ENCODE measurements at places on chromosomes 7 and 10.

GRCh38 chr7:26670290-26670689, 194.1 kb downstream of the SKAP2 start:
- DNase-seq, result no peak

DNA sequence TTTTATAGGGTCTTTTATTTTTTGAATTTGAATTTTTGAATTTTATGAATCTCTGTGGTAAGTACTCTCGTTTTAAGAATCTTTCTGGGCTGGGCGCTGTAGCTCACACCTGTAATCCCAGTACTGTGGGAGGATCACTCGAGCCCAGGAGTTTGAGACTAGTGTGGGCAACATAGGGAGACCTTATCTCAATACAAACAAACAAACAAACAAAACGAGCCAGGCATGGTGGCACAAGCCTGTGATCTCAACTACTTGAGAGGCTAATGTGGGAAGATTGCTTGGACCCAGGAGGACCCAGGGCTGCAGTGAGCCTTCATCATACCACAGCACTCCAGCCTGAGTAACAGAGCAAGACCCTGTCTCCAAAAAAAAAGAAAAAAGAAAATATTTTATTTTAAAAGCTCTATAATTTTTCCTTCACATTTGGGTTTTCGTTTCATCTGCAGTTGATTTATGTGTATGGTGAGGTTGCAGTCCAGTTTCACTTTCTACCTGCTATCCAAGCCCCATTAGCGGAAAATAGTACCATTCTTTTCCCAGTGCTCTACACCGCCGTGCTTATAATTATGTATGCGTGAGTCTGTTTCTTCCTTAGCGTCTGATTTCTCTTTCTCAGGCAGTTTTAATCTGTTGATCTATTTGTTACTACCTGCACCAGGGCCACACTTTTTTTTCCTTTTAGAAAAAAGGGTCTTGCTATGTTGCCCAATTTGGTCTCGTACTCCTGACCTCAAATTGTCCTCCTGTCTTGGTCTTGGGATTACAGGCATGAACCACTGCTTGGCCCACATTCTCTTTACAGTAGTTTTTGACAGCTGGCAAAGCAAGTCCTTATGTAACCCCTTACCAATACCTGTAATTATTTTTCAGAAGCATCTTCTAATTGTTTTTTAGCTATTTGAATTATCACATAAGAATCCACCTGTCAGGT, 21.7 kb downstream of the TRIM24 start:
- no peak for DNase-seq

GRCh38 chr10:73773152-73773879, 8.5 kb upstream of the CHCHD1 start:
- DNase-seq, result no peak

DNA sequence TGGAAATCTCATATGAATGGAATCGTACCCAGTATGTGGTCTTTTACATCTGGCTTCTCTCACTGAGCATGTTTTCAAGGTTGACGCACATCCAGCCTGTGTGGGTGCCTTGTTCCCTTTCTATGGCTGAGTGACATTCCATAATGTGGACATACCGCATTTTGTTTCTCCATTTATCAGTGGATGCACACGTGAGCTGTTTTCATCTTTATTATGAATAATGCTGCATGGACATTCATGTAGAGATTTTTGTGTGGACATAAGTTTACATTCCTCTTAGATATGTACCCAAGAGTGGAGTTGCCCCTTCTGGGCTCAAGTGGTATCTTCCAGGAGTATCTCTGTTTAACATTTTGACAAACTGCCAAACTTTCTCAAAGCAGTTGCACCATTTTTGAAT, 1.3 kb upstream of the SCART1 start:
- DNase-seq, result no peak

- DNase-seq, result peak; percentile 86
These were observed 36.2 kb upstream of the GTF2IRD1 start for GRCh38 chr7:74417419-74417971.

DNA sequence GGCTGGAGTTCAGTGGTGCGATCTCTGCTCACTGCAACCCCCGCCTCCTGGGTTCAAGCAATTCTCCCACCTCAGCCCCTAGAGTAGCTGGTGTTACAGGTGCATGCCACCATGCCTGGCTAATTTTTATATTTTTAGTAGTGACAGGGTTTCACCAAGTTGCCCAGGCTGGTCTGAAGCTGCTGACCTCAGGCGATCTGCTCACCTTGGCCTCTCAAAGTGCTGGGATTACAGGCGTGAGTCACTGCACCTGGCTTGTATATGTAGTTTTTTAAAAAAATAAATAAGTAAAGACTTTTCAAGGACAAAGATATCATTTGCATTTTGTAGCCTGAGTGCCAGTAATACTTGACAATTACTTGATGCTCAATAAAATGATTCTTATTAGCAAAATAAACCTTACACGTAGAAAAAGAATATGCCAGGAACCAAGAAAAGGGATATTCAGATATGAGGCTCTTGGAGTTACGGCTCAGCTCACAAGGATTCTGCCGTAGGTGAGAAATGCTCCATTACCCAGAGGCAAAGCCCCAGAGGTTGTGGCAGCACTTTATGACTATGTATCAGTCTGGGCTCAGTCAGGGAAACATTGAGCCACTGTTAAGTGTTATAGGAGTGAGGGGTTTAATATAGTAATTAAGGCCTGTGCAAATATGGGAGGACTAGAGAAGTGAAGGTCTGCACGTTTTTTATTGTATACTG, 98.5 kb downstream of the TPST1 start:
- DNase-seq, result no peak

GRCh38 chr7:158000160-158000559, 587.5 kb downstream of the PTPRN2 start:
- DNase-seq, result no peak

DNA sequence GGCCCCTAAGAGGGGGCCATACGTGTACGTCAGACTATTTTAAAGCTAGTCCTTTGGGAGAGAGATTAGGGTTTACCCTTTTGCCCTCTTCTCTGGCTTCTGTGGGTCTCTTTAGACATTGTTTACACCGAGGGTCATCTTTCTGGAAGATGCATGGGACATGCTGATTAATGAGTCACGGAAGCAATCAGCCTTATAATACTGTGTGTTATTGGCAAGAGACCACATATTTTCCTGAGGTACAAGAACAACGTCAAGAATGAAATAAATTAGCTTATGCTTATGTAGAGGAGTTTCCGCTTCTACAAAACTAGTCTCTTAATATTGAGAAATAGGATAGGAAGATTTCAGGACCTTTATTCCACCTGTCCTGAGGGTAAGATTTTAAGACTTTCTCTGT, 327.7 kb downstream of the BBS9 start:
- DNase-seq, result no peak

DNA sequence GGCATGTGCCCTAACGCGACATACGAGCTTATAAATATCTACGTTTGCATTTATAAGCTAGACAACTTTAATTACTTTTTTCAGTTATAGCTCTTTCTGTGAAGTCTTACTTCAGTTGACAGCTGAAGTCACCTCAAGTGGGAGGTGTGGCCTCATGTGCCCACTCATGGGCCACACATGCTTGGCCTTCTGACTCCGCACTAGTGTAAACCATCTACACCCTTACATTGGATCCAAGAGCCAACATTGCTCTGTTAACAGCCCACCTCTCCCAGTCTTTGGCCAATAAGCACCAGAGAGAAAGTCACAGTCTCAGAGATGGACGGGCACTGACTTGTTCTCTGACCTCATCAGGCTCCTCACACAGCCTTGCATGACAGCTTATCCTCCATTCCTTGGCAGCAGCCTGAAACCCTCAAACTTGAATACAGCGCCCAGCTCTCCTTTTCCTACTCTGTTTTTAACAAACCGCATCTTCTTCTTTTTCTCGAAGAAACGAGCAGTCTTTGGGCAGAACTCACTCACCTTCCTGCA, 70.9 kb upstream of the AMPH start:
- no peak for DNase-seq

DNA sequence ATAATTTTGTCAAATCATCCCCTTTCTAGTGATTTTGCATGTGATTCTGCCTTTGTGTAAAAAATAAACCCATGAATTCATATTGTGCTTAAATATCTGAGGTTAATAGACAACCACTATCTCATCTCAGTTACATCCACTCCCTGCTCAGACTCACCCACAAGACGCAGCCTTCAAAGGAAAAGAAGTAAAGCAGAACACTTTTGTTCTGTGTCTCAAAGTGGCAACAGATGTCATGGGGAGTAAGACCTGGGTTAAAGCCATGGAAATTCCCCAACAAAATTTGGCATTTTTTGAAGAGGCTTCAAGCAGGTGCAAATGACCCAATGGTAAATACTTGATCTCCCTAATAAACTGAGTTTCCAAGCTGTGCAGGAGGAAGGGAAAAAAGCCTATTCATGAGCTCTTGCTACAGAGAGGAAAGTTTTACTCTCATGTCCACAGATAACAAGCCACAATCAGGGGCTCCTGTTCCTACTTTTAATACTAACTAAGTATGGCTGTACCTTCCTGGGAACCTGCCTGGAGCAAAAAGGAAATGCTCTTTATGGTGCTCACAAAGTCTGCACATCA, 4.7 kb downstream of the CYP3A7 start:
- DNase-seq, result no peak

- DNase-seq, result no peak
These were observed 1.8 kb downstream of the GDF10 start for GRCh38 chr10:47301833-47302232.

DNA sequence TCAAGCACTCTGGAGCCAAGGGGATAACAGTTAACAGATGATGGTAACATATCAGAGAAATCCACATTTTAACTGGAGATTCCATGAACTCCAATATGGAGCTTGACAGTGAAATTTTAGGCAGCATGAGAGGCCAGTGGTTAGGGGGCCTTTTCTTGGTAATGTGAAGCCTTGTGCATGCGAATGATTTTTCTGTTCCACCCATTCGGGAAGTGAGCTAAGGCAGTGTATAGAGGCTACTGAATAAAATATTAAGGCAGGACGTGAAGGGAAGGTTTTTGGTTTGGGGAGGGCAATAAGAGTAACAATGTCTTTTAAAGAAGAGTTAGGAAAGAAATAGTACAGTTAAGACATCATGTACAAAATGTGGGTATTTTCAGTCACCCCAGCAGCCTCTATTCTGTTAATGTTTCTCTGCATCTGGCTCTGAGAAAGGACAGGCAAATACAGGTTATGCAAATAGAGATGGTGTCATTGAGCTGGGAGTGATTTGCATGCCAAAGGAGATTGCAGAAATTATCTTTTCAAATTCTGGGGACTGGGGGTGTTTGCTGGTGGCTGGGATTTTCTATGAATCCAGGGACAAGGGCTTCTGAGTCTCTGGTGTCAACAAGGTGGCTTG, 6.8 kb upstream of the TAS2R60 start:
- DNase-seq, result no peak

DNA sequence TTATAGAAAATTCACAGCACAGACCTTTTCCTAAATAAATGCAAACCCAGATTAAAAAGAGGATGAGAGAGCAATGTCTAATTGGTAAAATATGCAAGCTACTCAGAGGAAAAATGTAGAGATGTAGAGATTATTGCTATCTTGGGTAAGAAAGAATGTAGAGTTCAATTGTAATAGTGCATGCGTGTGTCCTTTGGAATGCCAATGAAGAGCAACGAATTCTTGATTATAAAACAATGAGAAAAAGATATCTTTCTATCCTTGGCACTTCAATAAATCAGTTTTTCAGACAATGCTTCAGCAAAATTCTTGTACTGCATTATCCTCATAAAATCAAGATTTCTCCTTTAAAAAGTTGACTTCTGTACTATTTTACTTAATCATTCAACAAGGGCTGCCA, 50.9 kb downstream of the SEMA3D start:
- DNase-seq, result peak; percentile 62

DNA sequence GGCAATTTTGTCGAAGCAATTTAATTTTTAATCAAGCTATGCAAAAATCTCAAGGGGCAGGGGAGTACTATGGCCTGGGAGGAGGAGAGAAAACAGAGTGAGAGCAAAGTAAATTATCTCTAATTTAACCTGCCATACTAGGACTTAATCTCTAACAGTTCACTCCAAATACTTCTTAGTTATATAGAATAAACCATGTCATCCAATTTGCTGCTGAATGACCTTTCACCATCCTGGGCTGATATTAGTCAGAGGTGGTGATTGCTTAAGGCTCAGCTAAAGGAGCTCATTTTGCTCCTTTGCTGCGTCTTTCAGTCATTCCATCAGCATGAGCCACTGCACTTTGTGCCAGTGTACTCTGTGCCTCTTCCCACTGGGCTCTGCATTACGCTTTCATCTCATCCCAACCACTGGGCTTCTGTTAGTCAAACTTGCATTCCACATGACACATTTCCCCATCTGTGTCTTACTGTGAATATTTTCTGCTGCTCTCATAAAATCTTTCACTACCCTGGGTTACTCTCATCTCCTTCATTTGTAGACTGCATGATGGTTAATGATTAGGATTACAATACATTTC, 84.3 kb downstream of the CD36 start:
- DNase-seq, result peak; percentile 96

- DNase-seq, result no peak
These were observed 657.0 kb downstream of the DNAJB9 start for GRCh38 chr7:109226699-109227098.

- DNase-seq, result no peak
These were observed at the start of gene VWA2 for GRCh38 chr10:114239117-114239993. Gene VWA2, plus strand, starts transcription at chr10:114239254. Its CDS starts 9,460 bp downstream, at chr10:114248714.

DNA sequence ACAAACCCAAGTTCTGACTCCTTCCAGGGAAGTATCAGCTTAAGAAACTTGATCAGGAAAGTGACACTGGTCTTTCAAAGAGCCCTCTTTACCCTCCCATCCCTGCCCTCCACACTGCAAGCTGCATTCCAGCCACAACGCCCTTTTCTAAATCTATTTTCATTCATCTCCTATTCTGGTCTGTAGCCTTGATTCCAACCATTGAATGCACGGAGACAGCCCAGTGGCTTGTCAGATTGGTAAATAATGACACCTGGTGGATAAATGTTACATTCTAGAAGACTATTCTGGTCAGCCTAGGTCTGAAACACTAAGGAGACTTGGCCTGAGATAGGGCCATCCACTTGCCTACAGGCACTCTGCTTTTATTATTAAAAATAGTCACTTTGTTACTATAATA, 20.9 kb downstream of the MORN4 start:
- DNase-seq, result peak; percentile 25

- DNase-seq, result no peak
These were observed 149.9 kb downstream of the SFMBT2 start for GRCh38 chr10:7260912-7261311.

GRCh38 chr10:75430000-75430763, 1.2 kb upstream of the LRMDA start:
- DNase-seq, result peak; percentile 35

DNA sequence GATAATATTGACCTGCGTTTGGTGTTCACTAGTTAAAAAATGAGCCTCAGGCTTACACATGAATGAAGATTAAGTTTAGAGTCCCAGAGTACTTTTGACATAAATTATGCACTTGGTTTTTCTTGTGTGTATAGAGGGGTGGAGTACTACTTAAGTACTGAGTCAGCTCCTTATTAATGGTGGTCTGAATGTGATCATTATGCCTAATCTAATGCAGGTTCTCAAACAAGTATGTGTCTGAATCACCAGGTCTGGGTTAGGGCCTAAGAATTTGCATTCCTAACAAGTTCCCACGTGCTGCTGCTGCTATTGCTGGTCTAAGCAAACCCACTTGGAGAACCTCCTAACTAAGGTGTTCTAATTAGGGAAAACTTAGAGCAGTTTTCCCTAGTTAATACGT, 30.7 kb upstream of the STOX1 start:
- DNase-seq, result no peak

- no peak for DNase-seq
These were observed 92.1 kb upstream of the STRIP2 start for GRCh38 chr7:129341816-129342806.

GRCh38 chr10:122481296-122482056, 20.1 kb downstream of the HTRA1 start:
- no peak for DNase-seq
